ENCODE measurements at places on chromosomes 4 and X.

- DNase-seq, result no peak
These were observed 66.7 kb upstream of the PJA1 start for GRCh38 chrX:69231903-69232302.

GRCh38 chrX:68832101-68832416 lies 3.2 kb downstream of the EFNB1 start:
- no peak for DNase-seq

DNA sequence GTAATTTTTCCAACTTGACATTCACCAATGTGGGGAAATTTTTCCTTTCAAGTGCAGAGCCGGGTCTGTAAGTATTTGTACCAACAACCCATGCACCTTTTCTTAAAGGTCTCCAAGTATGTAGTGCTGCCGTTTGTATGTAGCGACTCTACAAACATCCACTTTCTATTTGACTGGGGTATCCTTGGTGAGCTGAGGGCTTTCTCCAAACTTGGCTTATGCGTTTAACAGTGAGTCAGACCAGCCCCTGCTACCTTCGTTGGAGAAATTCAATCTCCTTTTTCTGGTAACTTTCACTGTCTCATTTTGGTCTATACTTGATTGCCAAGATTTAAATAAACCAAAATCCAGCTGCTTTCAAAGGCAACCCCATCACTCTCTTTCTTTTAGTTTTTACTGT lies 34.9 kb downstream of the MGST2 start:
- no peak for DNase-seq

DNA sequence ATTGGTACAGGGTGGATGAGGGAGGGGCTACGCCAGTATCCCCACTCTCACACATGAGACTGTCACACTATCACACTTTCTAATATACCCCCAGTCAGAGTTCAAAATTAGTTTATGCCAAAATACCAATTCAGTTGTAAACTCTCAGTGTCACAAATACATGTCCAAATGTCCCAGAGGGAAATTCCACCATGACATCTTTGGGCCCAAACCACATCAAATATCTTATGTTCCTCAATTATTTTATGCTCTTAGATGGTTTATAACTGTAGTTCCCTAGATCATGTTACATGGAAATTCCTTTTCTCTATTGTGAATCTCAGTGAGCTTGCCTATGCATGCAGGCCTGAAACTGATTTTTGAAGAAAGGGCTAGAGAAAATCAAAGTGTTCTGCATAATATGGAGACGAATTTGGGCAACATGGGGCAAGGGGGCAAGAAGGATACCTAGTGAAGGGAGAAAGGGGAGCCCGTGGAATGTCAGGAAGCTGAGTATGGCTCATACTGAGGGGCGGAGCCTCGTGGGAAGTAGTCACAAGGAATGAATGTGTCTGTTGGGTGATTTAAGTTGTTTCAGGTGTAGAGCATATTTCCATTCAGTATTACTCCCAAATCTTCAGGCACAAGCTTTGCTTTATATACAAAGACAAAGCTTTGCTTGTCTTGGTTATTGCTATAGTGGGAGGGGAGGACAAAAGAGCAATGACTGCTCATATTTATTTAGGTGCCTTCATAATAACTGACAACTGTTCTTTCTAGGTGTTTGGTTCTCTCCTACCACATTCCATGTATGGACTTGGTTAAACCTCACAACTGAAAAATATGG lies 40.8 kb downstream of the CLNK start:
- DNase-seq, result no peak

DNA sequence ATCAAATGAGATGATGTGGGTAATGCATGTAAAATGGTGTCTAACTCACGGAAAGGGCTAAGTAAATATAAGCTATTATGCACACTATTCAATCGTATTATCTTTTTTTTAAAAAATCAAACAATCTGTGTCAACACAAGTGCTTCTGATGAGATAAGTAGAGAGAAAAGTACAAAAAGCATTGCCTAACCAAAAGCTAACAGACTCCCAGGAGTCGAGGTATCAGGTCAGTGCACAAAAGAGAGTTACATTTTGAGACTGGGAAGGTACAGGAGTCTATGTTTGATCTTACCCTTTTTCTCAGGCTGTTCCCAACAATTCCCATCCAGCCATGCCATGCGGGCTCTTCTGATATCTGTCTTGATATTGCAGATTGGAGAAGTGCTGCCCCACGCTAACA lies 203.3 kb upstream of the ZIC3 start:
- DNase-seq, result no peak

- DNase-seq, result no peak
These were observed 220.9 kb downstream of the MAML3 start for GRCh38 chr4:139933104-139933503.

GRCh38 chr4:108483079-108483478 lies 137.3 kb upstream of the RPL34 start:
- DNase-seq, result peak; percentile 11

GRCh38 chr4:31104043-31104442 lies 383.9 kb downstream of the PCDH7 start:
- no peak for DNase-seq

- no peak for DNase-seq
These were observed 15.3 kb upstream of the TADA2B start for GRCh38 chr4:7027913-7028312.

GRCh38 chrX:20433388-20433775 lies 166.7 kb upstream of the RPS6KA3 start:
- DNase-seq, result no peak

- no peak for DNase-seq
These were observed 3.2 kb upstream of the UXT start for GRCh38 chrX:47662144-47662657.

DNA sequence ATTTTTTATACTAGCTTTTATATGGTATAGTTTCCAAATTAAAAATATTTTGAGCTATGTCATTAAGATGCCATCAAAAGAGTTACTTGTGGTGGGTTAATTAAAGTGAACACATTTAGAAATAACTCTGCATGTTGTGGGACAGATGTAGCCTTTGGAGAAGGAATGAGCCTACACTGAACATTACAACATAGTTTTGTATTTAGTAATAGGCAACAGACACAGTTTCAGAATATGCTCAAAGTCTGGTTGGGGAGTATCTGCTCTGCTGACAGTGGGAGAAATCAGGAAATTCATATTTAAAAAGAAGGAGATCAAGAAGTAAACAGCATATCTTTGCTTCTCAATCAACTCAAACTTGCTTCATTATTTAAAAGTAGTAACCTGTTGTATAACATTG lies 23.7 kb downstream of the EMCN start:
- no peak for DNase-seq

DNA sequence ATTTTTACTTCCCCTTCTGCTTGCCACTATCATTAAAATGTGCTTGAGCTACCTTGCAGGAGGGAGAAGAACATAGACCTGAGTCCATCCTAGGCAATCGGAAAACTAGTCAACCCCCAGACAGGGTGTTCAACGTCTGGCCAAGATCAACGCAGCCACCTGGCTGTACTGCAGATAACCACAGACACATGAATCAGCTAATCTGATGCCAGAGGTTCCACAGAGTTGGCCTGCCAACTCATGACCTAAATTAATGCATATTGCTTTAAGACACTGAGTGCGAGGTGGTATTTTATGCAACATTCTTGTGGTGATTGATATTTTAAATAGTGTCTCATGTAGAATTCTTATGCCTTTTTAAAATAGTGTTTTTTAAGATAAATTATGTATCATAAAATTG lies 1283.8 kb upstream of the PABPC4L start:
- DNase-seq, result no peak

DNA sequence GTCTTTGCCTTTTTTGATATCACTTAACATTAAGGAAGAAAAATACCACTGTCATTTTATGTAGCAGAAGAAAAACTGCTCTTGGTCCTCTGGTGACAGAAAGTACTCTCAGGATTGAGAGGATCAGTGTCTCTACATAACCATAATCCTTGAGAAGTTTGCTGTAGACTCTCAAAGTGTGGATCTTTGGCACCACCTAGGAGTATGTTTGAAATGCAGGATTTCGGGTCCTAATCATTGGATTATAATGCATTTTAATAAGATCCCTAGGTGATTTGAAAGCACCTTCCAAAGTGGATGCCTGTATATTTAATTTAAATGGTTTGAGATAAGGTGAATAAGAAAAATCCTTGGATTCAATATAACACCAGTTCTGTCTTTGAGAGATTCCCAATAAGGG lies 23.2 kb downstream of the MOB1B start:
- DNase-seq, result no peak

- no peak for DNase-seq
These were observed 30.9 kb downstream of the GRXCR1 start for GRCh38 chr4:42923431-42923830.

DNA sequence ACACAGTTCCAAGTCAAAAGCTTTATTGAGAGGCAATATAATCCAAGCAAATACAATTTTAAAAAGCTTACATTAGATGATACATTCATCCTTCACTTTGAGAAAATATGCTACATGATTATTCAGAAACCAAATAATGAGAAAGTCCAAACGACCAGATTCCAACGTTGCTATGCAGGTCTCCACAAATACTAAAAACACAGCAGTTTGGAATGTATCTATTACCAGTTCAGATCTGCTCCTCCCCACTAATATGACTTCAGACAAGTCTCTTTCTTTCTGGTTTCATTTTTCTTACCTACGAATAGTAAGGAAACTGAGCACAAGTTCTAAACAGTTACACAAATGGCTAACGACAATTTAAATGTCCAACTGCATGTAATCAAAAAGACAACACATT lies 9.5 kb downstream of the NAF1 start:
- DNase-seq, result no peak

DNA sequence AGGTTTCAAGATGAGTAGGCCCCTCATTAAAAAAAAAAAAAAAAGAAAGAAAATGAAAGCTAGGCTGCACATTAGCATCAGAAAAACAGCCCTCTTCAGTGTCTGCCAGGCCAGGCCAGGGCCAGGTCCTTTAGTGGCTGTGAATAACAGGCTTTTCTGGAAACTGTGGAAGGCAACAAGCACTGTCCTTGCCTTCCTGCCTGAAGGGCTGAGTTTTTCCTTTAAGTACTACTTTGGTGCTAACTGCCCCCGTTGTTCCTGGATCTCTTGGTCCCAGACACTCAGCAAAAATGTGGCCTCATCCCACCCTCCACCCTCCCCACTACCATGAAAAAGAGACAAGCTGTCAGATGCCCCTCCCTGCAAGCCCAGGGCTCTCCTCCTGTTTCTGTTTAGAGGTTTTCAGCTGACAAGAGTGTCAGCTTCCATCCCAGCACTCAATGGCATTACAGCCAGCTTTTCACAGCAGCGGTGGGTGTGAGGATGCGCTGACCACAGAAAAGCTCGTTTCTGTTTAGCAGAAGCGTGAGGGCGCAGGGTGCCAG lies 174.2 kb downstream of the NHS start:
- DNase-seq, result no peak

- peak; percentile 30 for DNase-seq
These were observed 11.5 kb upstream of the TLR1 start for GRCh38 chr4:38815885-38816782.

DNA sequence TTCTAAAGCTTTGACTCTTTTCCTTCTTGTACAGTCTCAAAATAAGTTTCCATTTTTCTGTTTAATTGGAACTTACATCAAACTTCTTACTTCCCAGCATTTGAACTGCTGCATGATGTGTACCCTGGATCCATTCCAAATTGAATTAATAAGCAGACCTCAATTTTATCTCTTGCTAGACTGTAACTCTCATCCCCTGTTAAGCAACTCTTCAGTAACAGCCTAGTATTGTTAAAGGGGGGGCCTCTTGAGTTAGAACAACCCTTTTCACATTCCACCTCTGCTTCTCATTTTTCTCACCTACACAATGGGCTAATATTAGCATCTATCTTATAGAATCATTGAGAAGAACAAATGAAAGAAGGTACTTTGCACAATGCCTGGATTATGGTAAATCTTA lies 169.4 kb downstream of the IL1RAPL1 start:
- DNase-seq, result no peak

DNA sequence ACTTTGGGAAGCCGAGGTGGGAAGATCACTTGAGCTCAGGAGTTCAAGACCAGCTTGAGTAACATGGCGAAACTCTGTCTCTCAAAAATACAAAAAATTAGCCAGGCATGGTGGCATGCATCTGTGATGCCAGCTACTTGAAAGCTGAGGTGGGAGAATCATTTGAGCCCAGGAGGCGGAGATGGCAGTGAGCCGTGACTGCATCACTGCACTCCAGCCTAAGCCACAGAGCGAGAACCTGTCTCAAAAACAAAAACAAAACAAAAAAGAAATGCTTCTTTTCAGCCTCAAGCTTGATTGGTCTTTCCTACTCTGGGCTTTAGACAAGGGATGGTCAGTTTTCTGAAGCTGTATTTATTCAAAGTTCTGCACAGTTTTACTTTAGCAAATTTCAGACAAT lies 15.8 kb upstream of the DHRSX start:
- no peak for DNase-seq

DNA sequence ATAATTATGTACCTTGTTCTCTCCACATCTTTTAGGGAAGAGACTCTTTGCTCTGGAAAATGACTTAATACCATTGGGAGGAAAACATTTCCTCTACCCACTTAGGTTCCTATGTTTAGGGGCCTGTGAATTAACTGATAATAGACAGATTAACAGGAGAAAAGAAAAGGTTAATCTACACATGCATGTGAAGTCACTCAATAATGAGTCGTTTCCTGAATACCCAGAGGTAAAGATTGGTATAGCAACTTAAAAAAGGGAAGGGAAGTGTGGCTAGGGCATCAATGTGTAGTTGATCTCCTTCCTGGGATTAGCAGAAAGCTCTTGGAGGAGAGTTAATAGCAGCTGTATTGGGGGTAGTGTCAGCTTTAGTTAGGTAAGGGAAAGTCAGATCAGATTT lies 419.5 kb upstream of the ATOH1 start:
- DNase-seq, result no peak

DNA sequence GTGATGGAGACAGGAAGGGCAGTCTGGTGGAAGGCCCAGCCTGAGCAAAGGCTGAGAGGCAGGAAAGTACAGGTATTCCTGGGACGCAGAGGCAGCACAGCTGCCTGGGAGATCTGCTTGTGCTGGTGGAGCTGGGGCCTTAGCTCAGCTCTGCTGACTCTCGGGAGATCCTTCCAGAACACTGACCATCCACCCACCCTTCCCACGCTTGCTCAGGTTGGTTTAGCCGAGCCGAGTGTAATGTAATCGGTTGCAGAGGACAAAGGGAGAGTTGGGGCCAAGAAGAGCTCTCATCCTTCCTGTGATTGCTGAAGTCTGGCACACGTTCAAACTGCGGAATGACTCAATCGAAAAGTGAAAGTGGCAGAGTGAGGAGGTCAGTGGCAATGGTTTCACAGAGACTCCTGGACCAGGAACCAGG lies 43.1 kb upstream of the GPR78 start:
- no peak for DNase-seq

- no peak for DNase-seq
These were observed 15.9 kb downstream of the ADD1 start for GRCh38 chr4:2859514-2859913.

- DNase-seq, result no peak
These were observed 28.4 kb upstream of the MAPK10 start for GRCh38 chr4:86388252-86388651.

GRCh38 chrX:117959045-117959444 lies 157.6 kb downstream of the KLHL13 start:
- no peak for DNase-seq

- DNase-seq, result no peak
These were observed 916.7 kb downstream of the TECRL start for GRCh38 chr4:63492515-63492914.

- DNase-seq, result no peak
These were observed 316.2 kb downstream of the GPAT3 start for GRCh38 chr4:83852085-83852451.

GRCh38 chr4:89247951-89248350 lies 59.6 kb downstream of the GPRIN3 start:
- DNase-seq, result no peak

Data from CD4-positive, alpha-beta T cell treated with Interferon alpha-2 for 1 hour (primary cell).